GM20000 (cell line): ENCODE measurements at places on chromosomes 2 and 18.

GRCh38 chr2:134491022-134491421 is 227.8 kb downstream of the TMEM163 start:
- no peak for DNase-seq

DNA sequence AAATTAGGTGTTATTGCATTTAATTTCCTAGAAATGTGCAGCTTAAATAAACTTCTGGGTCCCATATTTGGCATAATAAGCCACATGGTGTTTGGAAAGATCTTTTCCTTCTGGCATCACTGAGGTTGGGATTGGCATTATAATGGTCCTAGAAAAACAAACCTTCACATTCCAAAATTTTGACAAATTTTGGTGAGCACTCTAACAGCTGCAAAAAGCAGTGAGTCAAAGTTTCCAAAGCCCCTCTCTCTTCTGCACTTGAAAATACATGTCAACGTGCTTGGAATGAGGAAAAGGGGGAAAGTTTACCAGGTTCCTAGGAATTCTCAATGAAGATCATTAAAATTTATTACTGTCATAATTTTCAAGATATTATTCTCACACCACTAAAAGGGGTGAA is 77.8 kb upstream of the STK17B start:
- no peak for DNase-seq

GRCh38 chr2:51723691-51724090 is 691.8 kb upstream of the NRXN1 start:
- DNase-seq: no peak

DNA sequence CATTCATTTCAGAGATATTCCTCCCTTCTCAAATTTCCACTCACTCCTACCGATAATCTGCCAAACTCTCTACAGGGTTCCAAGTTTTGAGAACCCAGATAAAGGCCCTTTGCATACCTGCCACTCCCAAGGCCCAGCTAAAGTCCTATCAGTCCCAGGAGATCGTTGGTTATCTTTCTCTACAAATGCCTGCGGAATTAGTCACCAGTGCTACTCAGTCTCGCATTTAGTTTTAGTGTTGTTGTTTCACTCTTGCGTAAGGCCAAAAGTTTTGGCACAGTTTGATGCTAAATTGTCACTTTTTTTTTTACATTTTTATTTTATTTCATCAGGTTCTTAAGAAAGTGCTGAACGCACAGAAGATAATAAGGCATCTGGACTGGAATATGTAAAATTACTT is 29.2 kb upstream of the SETBP1 start:
- DNase-seq: no peak

- no peak for DNase-seq
Measured at GRCh38 chr18:61702007-61702406, 190.8 kb downstream of the RNF152 start.

DNA sequence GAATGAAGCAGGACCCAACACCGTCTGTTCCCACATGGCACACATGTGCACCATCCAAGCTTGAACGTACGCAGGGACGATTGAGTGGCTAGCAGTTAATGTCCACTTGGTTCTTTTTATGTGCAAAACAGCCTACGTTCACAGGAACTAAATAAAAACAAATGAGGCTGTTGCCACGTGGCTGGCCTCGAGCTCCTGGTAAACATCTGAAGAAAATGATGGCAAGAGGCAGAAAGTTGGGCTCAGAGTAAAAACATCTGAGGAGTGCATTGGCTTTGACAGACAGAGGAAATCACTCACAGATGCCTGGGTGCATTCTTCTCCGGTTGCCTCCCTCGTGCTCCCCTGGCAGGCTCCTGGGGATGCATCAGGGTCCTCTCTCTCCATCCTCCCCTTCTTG is 177.9 kb downstream of the NRP2 start:
- DNase-seq: no peak

GRCh38 chr2:238731961-238732360 is 115.9 kb upstream of the TWIST2 start:
- no peak for DNase-seq

- DNase-seq: no peak
Measured at GRCh38 chr18:2146092-2146491, 425.2 kb downstream of the METTL4 start.

- DNase-seq: no peak
Measured at GRCh38 chr2:134736167-134736880, 17.5 kb upstream of the TMEM163 start.

GRCh38 chr2:203688798-203689197 is 17.6 kb upstream of the CD28 start:
- DNase-seq: peak; percentile 30

DNA sequence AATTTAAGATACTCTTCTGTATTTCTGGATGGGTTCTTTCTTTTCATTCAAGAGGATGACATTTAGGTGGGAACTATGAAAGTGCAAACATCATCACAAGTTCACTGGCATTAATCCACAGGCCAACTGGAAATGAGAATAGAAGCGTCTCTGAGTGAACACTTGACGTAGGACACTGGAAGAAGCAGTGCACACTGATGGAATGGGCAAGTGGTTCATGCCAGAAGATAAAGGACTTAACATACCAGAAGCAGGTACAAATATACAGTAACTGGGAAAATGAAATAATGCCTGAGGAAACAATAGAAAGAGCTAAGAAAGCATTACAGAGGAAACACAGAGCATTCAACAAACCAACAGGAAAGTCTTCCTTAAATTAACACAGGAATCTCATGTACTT is 120.9 kb upstream of the CCDC195 start:
- no peak for DNase-seq

- DNase-seq: no peak
Measured at GRCh38 chr2:217079165-217079564, 219.3 kb upstream of the TNP1 start.

GRCh38 chr18:64850791-64851190 is 701.9 kb upstream of the LINC00305 start:
- no peak for DNase-seq

DNA sequence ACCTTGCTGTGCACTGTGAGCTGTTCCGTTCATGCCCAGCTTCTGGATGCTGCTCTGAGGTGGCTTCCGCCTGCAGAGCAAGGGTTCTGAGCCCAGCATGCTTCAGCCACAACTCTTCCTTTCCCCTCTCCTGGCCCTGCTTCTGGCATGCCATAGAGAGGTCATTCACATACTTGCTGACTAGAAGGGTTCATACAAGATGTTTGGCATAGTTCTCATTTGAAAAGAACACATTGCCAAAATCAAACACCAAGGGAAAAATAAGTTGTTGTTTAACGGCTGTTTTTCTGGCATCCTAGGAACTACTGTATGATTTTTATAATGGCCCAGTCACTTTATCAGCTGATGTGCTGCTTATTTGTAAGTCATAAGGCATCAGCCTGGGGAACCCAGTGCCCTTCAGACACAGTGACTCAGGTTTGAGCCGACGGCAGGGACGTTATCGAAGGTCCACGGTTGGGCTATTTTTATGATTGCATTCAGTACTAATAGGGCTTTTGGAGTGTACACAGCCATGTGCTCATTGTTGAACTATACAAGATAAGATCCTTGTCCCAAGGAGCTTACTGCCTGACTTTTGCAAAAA is 53.9 kb upstream of the CTAGE1 start:
- no peak for DNase-seq

DNA sequence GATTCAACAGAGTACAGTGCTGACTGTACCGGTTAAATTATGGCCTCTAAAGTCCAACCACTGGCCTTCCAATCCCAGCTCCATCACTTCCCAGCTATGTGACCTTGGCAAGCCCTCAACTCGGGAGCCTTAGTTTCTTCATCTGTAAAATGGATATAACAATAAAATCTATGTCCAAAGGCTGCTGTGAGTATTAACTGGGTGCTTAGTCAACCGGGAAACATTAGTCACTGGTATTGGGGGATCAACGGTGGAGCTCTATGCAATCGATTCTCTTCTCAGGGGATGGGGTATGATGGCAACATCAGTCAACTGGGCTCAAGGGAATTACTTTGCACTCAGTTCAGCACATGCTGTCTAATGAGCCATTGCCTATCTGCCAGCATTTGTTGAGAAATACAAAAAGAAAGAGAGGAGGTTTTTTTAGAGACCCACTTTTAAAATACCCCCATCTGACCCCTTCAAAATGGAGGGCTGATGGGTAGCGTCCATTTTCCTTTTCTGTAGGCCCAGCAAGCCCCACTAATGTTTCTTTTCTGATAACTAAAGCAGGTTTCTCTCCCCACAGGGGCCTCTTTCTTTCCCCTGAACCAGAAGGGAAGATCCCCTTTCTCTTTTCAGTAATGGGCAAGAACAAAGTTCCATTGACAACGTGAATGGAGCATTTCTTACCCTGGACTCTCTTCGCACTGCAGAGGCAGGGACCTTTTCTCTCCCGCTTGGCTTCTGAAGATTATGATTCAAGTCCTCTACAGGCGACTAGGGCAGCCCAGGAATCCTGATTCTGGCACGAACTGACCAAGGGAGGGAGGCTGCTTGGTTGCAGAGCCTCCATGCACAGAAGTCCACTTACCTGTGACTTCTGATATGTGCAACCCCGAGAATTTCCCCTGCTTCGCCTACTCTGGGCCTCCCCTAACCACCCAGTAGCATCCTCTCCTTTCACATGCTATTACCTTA is 8.7 kb upstream of the AGFG1 start:
- peak; percentile 60 for DNase-seq

DNA sequence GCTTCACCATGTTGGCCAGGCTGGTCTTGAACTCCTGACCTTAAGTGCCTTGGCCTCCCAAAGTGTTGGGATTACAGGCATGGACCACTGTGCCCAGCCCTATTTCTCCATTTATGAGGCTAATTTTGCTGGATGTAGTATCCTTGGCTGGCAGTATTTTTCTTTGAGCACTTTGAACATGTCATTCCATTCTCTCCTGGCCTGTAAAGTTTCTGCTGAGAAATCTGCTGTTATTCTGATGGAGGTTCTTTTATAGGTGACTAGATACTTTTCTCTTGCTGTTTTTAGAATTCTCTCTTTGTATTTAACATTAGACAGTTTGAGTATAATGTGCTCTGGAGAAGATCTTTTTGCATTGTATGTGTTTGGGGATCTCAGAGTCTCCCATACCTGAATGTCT is 9.1 kb downstream of the RFTN2 start:
- DNase-seq: no peak

DNA sequence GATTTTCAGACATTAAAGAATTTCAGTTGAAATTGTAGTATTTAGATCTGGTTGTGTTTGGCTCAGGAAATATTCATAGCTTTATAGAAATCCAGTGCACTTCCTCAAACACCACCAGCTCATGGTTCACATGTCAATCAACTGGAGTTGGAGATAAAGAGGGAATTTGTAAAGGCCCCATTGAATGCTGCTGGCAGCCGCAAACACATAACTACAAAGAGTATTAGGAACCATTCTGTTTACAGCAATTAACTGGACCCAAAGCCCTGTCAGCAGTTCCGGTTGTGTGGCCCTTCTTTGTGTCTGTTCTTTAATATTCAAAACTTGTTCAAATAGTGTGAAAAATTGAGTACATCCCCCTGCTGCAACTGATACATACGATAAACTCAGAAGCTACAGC is 107.4 kb upstream of the LRRTM4 start:
- DNase-seq: no peak

DNA sequence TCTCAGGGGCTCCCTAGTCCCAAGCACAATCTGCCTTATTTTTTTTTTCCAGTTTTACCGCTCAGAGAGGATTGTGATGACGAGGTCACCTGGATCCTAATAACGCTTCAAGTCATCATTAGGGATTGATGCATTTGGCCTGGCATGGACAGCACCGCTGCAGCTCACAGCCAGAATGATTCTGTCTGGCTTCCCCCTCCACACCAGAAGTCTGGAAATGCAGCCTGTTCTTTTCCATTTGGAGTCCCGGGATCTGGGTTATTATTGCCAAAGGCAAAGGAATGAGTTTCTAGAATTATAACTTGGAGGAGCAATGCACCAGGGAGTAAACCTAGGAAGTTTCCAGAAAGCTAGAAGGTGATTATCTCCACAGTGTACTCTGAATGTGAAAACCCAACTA is 81.1 kb upstream of the TAF1B start:
- no peak for DNase-seq

DNA sequence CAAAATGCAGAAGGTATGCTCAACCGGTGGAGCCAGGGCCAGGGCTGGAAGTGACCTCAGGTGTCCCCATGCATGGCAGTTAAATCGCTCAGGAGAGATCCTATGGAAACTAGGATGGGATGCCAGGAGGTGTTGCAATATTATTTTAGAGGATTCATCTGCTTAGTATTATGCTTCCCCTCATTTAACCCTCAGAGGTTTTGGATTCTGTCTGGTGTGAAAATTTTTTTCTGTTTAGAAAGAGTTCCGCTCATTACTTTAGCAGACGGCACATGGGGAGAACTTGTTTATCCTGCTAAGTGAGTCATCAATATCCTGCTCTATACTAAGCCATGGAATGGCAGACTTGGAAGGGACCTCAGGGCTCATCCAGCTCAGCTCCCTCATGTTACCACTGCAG is 42.5 kb downstream of the TRIB2 start:
- DNase-seq: no peak

DNA sequence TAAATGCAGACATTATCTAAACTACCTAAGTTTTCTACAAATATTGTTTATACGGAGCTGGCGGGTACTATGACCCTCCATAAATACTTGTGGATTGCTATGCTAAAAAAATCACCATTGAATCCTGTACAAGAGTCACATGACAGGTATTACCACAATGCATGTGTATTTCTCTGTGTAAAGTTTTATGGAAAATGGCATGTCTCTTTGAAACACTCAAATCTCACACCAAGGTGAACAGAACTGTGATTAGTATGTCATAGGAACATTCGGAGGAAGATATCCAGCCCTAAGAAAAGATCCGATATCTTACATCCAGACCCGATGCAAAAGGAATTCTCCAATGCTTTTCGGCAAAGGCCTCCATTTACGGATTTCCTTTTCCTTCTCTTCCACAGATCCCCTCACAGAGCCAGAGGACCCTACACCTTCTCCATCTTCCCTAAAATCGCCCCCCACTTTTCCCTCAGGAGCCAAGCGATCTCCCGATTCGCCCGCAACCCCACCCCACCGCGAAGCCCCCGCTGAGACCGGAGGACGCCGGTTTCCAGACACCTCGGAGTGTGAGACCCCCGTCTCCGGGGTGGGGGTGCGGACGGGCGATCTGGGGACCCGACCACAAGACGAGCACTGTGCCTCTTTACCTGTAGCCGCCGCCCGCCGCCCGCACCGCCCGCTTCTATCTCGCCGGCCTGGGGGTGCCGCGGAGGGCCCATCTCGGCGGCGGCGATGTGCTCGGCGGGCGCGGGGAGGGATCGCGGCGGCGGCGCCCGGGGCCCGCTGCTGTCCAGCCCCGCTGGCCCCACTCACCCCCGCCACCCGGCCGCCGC is 1.2 kb downstream of the SAP130 start:
- DNase-seq: no peak

DNA sequence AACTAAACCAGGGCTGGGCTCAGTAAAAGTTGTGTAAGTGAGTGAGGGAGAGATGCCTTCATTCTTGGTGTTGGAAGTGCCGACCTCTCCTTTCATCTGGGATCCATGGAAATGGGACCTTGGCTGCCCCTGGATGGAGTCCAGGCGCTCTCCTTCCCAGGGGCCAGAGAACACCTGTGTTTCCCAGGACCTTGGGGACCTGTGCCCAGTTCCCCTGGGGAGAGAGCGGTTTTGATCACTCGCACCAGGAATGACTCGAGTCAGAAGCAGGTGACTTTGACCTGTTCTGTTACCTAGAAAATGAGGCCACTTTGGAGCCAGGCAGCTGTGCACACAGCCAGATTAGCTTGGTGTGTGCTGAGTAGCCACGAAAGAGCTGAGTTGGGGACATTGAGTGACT is 97.3 kb downstream of the SH3BP4 start:
- no peak for DNase-seq
